ENCODE measurements at places on chromosomes 5 and 9. TPM values are rescaled to one million over a fixed set of nuclear protein-coding genes. Genes with fewer than 3 reads are reported as not detected.

GRCh38 chr5:37851305-37851704 lies 11.5 kb upstream of the GDNF start:
- DNase-seq: no peak

The GOLGA2 gene
- 117 TPM for total RNA-seq

- DNase-seq: no peak
Observed at GRCh38 chr9:98641695-98642094, 67.0 kb downstream of the GABBR2 start.

DNA sequence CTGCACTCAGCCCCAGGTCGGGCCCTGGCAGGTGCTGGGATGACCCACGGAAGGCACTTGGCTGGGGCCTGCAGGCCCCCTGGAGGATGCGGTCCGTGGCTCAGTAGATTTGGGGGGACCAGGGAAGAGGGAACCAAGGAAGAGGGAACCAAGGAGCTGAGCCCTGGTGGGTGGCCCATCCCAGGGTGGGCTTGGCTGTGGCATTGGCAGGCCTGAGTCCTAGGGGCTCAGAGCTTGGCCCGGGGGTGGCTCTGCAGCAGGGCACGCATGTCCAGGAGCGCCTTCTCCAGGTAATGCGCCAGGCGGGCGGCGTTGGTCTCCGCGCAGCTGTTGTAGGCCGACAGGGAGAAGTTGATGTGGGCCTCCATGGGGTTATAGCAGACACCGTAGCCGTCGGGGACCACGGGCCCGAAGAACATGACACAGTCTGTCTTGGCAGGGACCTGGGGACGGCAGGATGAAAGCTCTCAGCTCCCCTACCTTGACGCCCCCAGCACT lies 14.3 kb downstream of the DOLPP1 start:
- no peak for DNase-seq

- peak; percentile 45 for DNase-seq
Observed at GRCh38 chr5:15452030-15452429, 48.0 kb upstream of the FBXL7 start.

DNA sequence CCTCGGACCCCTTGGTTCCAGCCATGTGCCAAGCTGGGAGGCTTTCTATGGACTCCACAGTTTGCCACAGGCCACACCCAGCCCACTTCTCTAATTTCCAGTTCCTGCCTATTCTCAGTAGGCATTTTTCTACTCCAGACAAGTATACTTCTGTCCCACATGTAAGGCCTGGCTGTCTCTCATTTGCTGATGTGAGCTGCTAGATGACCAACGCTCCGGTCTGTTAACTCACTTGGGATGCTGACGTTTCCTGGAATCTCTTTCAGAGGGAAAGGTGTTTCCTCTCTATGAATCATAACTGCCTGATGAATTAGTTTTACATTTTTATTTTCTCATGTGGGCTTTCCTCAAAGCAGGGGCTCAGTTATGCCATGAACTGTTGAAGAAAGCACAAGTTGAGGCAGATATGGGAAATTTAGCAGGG lies 36.3 kb downstream of the ERGIC1 start:
- no peak for DNase-seq

The NR6A1 gene
- 3.2 TPM for total RNA-seq

GRCh38 chr5:136375920-136376319 lies 10.6 kb upstream of the TRPC7 start:
- DNase-seq: no peak

The PCDHA7 gene
- 0.89 TPM for total RNA-seq

The SARDH gene
- total RNA-seq: 2.8 TPM

The ZMAT2 gene
- total RNA-seq: 50.9 TPM

DNA sequence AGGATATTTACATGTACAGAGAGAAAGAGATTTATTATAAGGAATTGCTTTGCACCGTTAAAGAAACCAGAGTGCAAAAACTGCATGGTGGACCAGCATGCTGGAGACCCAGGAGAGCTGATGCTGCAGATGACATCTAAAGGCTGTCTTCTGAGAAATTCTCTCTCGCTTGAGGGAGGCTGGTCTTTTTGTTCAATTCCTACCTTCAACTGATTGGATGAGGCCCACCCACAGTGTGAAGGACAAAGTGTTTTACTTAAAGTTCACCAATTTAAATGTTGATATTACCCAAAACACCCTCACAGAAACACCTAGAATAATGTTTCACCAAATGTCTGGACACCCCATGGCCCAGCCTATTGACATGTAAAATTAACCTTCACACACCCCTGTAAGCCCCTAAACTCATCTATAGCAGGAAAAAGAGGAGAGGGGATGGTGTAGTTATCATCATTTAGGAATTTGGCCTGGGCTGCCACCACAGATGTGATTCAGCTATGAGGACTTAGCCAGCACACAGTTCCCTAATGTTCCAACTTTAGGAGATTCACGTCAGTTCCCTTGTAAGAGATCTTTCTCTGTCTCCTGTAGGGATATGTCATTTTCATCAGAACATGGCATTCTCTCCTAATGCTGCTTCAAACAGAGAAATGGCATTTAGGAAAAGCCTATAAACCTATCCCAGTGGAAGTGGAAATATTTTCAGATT lies 358.2 kb upstream of the TLE4 start:
- DNase-seq: no peak

DNA sequence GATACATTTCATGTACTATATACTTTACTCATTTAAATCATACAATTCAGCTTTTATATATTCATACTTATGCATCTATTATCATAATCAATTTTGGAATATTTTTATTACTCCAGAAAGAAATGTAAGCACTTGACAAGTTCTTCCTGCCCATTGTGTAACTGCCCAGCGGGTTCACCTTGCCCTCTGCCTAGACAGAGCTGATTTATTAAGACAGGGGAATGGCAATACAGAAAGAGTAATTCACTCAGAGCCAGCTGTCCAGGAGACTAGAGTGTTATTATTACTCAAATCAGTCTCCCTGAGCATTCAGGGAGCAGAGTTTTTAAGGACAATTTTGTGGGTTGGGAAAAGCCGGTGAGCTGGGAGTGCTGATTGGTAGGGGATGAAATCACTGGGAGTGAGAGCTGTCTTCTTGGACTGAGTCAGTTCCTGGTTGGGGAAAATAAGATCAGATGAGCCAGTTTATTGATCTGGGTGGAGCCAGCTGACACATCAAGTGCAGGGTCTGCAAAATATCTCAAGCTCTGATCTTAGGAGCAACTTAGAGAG lies 16.1 kb upstream of the SPIN1 start:
- no peak for DNase-seq

GRCh38 chr5:72815580-72816283 lies 729 bp upstream of the TNPO1 start:
- DNase-seq: no peak

The CCNI2 gene
- 8.4 TPM for total RNA-seq

The PPP2R2B gene
- 2.6 TPM for total RNA-seq

DNA sequence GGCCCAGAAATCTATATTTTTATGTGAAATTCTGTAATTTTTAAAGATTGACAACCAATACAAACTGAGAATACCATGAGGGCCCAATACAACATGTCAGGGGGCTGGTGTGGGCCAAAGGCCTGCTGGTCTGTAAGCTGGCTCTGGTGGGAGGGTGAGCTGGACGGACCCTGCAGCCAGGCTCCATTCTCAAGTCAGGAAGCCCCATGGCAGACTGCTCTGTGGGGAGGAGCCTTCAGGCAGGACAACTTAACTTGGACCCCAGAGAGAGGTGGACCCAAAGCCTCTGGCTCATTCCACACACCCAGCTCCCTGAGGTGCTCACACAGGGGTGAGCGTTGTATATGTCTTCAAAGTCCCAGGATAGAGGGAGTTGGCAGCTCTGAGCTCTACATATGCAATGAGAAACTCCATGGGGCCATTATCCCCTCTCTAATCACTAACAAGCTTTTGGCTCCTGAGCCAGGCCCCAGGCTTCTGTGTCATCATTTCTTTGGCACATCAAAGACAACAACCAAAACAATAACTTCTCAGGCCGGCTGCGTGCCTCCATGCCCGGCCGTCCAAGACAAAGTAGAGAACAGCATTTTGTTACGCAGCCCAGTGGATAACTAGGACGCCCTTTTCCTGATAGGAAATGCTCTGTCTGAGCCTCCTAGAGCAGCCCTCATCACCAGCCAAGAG lies 6.4 kb downstream of the SEPTIN8 start:
- DNase-seq: no peak

The IL9 gene
- total RNA-seq: not detected

DNA sequence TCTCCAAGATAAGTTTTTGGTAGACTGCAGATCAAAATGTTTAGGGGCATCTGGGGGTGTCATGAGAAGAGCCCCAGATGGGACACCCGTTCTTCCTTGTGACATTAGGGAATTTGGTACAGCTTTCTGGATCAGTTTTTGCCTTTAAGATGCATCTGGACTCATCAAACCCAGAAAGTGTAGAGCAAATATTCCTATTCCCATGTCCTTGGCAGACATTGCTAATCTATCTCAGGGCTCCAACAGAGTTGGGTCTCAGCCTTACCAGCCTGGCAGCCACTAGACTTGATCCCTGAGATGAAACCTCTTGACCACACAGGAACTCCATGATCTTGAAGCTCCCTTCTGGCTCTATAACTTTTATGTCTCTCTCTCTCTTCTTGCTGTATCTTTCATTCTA lies 35.6 kb downstream of the ERGIC1 start:
- no peak for DNase-seq

GRCh38 chr9:129613520-129614175 lies 7.3 kb downstream of the C9orf50 start:
- DNase-seq: peak; percentile 71

DNA sequence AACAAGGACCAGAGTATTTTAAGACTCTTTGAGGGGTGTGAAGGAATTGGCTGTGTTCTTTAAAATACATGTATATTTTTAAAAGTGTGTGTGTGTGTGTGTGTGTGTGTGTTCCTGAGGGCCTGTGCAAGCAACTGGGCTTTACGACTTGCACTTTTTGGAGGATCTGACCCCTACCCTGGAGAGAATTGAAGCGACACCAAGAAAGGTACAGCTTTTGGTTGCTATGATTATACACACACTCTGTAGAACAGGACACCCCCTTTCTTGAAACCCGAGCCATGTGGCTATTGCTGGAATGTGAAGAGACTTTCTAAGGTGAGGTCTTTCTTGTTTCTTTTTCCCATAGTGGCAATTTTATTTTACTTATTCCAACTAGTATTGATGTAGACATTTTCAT lies 988 bp downstream of the SHISAL2B start:
- no peak for DNase-seq

The REEP2 gene
- 7.6 TPM for total RNA-seq

GRCh38 chr5:25448646-25449045 lies 803.9 kb upstream of the CDH10 start:
- DNase-seq: no peak
